ENCODE measurements at places on chromosomes 5 and 9.

DNA sequence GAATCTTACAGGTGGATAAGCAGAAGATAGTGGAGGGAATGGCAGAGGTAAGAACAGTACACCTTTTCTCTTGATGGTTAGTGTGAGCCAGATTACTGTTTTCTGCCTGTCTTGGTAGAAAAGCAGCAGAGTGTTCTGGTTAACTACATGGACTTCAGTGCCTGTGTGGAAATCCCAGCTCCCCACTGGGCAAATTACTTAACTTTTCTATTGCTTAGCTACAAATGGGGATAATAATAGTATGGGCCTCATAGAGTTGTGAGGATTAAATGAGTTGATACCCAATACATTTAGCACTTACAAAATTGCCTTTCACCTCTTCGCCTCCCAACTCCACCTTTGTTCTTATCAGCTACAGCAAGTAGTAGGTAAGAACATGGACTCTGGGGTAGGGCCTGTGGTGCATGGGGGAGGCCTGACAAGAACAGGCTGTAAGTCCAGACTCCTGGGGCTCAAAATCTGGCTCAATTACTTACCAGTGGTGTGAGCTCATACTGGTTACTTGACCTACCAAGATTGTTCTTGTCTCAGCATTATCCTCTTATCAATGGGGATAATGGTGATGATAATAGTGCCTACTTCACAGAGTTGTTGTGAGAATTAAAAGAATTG, 125.1 kb downstream of the LIFR start:
- DNase-seq, result no peak

GRCh38 chr5:64298586-64298985, 132.9 kb downstream of the RNF180 start:
- no peak for DNase-seq

- peak; percentile 73 for DNase-seq
Observed at GRCh38 chr9:70420441-70421271, 6.2 kb upstream of the KLF9 start.

- no peak for DNase-seq
Observed at GRCh38 chr5:61603211-61603908, 271.3 kb downstream of the ZSWIM6 start.

- no peak for DNase-seq
Observed at GRCh38 chr9:126861707-126862103, 1.3 kb downstream of the ZBTB34 start.

DNA sequence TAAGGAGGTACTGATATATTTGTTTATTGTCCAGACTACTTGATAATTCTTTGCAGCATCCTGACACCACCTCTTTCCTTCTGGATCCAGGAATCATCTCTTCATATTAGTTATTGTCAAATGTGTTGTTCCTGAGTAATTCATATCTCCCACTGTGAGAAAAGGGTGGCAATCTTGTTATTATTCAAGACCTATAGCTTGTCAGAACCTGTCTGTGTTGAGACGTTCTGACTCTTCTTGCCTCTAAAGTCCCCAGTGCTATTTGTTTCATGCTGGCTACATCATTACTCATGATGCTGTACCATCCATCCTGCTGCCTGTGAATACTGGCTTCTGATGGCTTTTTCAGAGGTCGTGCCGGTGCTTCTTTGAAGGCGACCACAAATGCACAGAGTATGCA, 68.7 kb upstream of the TAF11L2 start:
- no peak for DNase-seq

GRCh38 chr5:169992789-169993484, 12.6 kb upstream of the INSYN2B start:
- DNase-seq, result no peak

GRCh38 chr5:135241536-135241935, 157.5 kb downstream of the MACROH2A1 start:
- no peak for DNase-seq

- no peak for DNase-seq
Observed at GRCh38 chr9:68495247-68495646, 45.4 kb downstream of the TMEM252 start.

GRCh38 chr9:126320158-126320922, 6.3 kb upstream of the MVB12B start:
- DNase-seq, result no peak

DNA sequence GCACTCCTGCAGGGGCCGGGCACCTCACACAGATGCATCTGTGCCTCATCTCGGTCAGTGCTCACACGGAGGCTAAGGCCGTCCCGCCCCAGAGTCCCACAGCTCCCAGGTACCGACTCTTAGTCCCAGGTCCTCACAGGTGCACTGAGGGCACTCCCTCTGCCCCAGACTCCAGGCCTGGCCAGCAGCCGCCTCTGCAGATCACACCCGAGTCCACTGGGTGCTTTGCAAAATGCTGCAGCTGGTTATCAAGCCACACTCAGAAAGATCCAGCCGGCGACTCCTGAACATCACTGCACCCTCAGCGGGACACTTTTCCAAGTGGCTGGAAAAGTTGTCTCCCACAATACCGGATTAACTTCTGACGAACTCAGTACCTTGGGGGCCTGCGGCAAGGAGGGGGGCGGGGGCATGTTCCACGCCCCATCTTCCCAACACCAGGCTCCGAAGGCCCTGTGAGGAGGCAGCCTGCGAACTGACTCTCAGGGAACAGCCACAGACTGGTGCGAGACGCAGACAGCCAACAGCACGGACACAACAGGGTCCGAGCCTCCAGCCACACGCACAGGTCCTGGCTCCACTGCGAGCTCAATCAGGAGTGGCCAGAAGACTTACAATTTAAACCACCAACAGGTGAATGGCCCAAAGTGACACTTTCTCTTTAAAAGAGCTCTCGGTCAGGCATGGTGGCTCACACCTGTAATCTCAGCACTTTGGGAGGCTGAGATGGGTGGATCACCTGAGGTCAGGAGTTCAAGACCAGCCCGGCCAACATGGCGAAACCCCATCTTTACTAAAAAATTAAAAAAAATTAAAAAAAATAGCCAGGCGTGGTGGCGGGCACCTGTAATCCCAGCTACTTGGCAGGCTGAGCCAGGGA, 4.0 kb downstream of the BRD3 start:
- no peak for DNase-seq

- DNase-seq, result no peak
Observed at GRCh38 chr9:123631862-123632261, 275.9 kb downstream of the CRB2 start.

GRCh38 chr5:180590543-180591310, 572 bp downstream of the SCGB3A1 start:
- no peak for DNase-seq

GRCh38 chr5:172569861-172570558, 71.1 kb upstream of the NEURL1B start:
- no peak for DNase-seq

DNA sequence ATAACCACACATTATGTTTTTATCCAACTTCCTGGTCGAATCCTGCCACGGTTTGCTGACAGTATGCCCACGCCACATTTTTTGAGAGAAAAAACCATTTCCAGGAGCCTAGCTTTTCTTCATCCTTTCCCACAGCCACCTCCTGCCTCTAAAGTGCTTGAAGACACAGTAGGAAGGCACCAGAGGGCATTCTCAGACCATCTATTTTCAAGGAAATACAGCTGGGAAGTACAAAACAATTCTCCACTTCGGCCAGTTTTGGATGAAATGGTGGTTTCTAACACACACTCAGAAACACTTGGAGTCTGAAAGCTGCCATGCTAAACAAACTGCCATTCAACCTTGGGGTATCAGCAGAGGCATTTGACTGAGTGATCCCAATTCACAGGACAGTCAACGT, 86.3 kb upstream of the RPS23 start:
- no peak for DNase-seq

DNA sequence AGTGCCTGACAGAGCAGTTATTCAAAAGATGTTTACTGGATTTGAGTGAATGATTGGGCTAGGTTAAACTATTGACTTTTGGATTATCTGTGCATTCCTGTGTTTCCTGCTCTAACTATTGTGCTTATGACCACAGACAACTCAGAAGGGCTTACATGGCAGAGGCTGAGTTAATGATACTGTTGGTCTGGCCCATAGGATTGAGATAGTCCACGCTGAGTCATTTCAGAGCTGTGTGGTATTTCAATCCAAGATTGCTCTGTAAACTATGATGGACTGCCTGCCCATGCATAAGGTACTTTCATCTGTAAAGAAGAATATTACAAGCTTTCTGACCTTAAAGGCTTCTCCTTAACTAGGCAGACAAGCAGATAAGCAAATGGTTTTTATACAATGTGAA, 49.1 kb upstream of the SLIT3 start:
- DNase-seq, result no peak

GRCh38 chr9:134778841-134779411, 101.7 kb upstream of the FCN2 start:
- DNase-seq, result no peak

DNA sequence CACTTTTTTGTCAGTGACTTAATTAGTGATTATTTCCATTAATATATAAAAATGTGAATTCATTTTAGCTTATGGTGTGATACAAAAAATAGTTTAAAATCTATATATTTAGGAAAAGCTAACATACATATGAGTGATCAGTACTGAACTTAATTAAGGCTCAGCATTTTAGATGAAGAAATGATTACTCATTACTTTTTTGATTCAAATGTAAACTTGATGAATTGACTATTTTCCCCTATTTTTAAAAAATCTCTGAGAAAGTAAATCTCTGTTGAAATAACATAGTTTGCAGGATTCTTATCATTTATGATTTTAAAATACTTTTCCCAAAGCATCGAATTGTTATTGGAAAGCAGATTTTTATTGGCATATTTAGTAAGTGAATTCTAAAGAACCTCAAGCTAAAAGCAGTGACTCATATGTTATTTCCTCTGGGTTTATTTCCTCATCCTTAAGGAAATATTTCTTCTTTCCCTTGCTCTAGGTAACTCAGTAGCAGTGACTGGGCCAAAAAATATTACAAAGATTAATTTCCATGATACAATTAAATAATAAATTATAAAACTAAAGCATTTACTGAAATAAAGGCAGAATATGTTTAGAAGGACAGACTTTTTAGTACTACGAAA, 290.6 kb downstream of the FER start:
- no peak for DNase-seq

DNA sequence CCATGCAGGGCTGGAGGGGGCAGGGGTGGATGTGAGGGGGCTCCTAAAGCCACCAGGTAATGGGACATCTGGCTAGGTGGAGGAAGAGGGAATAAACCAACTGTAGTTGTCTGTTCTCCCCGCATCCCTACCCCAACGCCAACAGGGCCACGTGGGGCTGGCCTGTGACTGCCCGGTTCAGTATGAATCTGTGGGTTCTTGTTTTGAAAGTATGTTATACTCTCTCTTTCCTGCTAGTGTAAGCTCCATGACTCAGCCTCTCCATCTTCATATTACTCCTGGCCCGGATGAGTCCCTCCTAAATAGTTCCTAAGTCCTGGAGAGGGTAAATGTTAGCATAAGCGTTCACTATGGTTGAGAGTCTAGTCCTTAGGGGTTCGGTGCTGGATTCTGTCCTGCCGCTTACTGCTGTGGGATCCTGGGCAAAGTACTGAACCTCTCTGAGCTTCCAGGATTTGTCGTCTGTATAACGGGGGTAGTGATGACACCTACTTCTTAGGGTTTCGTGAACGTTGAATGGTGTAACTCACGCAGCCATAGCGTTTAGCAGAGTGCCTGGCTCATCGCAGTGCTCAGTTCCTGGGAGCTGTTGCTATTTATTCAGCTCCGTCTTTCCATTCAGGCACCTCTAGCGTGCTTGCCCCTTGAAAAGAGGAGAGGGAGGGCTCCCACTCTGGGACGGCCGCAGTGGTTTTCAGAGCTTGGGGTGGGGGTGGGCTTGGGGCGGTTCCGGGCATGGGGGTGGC, 28.8 kb downstream of the LHX2 start:
- DNase-seq, result no peak

DNA sequence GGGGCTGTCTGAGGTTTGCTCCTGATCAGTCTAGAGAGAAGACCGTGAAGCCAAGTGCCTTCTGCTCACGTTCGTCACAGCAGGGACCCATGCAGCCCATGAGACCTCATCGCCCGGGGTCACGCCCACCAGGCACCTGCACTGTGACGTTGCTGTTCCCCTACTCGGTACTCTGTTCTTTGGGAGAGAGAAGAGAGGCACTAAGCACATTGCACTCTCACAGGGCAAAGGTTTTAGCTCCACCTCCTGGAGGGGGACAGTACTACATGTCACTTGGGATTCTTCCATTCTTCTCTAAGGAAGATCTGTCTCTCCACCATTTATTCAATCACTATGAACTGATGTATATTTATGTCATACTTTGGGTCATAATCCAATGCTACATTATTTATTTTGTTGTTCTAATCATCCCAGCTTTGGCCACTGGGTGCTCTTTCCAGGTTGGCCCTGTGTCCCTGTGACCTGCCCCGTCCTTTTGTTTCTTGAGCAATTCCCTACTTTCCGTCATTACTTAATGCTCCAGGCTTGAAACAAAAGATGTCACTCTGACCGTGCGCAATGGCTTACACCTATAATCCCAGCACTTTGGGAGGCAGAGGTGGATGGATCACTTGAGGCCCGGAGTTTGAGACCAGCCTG, 31.4 kb upstream of the BRD3 start:
- DNase-seq, result peak; percentile 24

- DNase-seq, result no peak
Observed at GRCh38 chr5:62372600-62372999, 31.1 kb downstream of the DIMT1 start.

DNA sequence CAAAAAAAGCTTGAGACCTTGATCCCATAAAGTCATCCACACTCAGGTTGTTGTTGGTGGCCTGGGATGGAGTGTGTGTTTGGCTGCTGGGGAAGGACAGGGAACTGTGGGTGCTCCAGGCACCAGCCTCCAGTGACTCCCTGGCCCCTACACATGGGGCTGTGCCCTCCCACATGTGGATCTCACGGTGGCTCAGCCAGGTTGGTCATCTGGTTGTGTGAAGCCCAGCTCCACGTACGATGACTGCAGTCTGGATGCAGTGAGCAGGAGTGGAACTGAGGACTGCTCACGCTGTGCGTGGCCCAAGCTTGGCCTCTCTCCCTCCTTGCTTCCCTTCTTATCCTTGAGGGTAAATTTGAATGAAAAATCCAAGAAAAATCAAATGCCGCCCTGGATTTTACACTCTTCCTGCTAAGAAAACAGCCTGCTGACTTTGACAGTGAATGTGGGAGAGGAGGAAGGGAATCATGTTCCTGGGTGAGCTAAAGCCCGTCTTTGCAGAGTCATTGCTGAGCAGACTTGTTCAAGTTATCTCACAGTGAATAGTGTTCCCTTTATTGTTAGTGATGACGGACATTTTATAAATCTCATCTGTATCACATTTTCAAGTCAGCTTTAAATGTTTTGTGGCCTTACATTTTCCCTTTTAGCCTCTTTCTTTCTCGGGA, 65.1 kb upstream of the CACNA1B start:
- no peak for DNase-seq

GRCh38 chr5:37435261-37435660, 56.1 kb downstream of the WDR70 start:
- DNase-seq, result no peak

DNA sequence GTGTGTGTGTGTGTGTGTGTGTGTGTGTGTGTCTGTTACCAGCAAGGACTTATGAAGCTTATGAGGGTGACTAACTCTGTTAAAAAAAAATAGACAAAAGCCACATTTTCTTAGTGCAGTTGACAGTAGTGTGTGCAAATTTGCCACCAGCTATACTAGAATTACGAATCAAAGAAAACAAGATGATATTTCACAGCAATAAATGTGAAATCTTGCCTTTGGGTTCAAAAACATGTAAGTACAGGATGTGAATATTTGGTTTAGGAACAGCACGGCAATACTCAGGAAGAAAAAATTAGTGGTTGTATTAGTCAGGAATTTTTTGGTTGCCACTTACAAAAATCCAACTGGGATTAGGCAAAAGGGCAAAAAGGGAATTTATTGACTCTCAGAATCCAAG, 117.4 kb downstream of the NPR3 start:
- DNase-seq, result no peak

- DNase-seq, result no peak
Observed at GRCh38 chr9:127651697-127652610, 39.9 kb downstream of the STXBP1 start.

GRCh38 chr9:127336086-127336485, 60.9 kb upstream of the SLC2A8 start:
- no peak for DNase-seq

All from stimulated activated CD4-positive, alpha-beta T cell treated with anti-CD3 and anti-CD28 coated beads, Interleukin-2, amount 100 ng/mL, for 4 hours (primary cell).